Cardiac muscle cell (in vitro differentiated cells and primary cell): ENCODE measurements at places on chromosomes 2 and 18. TPM values are rescaled to one million over a fixed set of nuclear protein-coding genes. Genes with fewer than 3 reads are reported as not detected.

- H3K4me1 ChIP-seq = peaks cover 20% of the 10 kb centered on the region
- H3K4me3 ChIP-seq = no peak overlapping the region
- H3K27me3 ChIP-seq = no peaks in the 10 kb centered on the region
- H3K27ac ChIP-seq = peak overlapping the region; percentile 81
- DNase-seq = peak; percentile 71
Measured at GRCh38 chr2:119352357-119352756, 14.3 kb downstream of the C2orf76 start.

DNA sequence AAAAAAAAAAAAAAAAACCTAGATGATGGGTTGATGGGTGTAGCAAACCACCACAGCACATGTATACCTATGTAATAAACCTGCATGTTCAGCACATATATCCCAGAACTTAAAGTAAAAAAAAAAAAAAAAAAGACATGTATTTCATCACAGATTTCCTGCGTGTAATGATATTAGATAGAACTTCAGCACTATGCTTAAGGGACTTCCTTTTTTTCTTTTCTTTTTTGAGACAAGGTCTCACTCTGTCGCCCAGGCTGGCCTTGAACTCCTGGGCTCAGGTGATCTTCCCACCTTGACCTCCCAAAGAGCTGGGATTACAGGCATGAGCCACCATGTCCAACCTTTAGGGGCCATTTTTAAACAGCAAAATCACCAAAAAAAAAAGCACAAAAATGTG, 42.0 kb downstream of the NEURL3 start:
- no peaks in the 10 kb centered on the region for H3K36me3 ChIP-seq
- no peaks in the 10 kb centered on the region for H3K27me3 ChIP-seq
- H3K4me1 ChIP-seq = no peaks in the 10 kb centered on the region
- no peak overlapping the region for H3K27ac ChIP-seq

DNA sequence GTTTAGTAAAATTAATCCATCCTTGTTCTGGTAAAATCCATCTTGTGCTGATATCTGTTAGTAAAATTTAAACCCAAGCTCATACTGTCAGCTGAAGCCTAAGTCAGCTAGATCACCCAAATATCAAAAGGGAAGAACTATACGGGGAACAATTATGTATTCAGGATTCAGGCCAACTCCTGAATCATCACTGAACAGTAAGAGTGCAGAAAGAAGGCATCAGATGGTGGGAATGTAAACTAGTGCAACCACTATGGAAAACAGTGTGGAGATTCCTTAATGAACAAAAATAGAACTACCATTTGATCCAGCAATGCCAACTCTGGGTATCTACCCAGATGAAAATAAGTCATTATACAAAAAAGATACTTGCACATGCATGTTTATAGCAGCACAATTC, 81.8 kb downstream of the RAPGEF4 start:
- H3K27ac ChIP-seq = no peak overlapping the region
- H3K4me3 ChIP-seq = no peak overlapping the region
- DNase-seq = no peak
- H3K27me3 ChIP-seq = no peaks in the 10 kb centered on the region
- no peaks in the 10 kb centered on the region for H3K36me3 ChIP-seq

STPG4 gene
- not detected in 2 replicates for total RNA-seq

DNA sequence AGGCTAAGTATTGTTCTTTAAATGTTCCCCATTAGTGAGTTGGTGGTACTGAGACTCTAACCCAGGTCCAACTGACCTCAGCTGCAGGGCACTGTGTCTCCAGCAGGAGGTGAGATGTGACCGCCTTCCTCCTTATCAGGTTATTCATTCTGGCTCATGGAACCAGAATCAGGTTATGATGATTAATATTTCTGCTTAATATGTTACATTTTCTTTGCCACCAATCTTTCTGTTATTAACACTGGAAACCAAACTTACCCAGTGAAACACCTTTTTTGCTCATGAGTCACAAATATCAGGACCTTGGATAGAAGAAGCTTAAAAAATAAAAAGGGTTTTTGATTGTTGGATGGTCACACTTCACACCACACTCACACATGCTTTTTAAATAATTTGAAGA, 85.4 kb downstream of the DPP4 start:
- H3K36me3 ChIP-seq = no peaks in the 10 kb centered on the region
- no peaks in the 10 kb centered on the region for H3K4me1 ChIP-seq
- no peak overlapping the region for H3K27ac ChIP-seq

- no peaks in the 10 kb centered on the region for H3K36me3 ChIP-seq
- no peaks in the 10 kb centered on the region for H3K4me1 ChIP-seq
- no peaks in the 10 kb centered on the region for H3K27me3 ChIP-seq
- H3K27ac ChIP-seq = no peak overlapping the region
- no peak overlapping the region for H3K4me3 ChIP-seq
Measured at GRCh38 chr2:146801886-146802285, 1042.9 kb upstream of the ACVR2A start.

DNA sequence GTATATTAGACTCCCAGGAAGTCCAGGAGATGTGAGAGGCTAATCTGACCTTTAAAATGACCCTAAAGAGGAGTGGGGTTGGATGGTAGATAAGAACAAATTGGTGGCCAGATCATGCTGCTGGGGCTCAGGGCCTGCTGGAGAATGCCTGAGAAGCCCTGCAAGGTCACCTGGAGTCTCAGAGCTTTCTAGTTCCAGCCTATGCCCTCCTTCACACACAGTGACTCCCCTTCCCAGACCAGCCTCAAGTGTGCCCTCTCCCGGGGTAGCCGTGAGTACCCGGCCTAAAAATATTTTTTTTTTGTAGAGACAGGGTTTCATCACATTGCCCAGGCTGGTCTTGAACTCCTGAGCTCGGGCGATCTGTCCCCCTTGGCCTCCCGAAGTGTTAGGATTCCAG, 44.2 kb upstream of the FZD5 start:
- H3K36me3 ChIP-seq = no peaks in the 10 kb centered on the region
- no peak for DNase-seq
- no peak overlapping the region for H3K27ac ChIP-seq

CHRNG gene
- 0.04 TPM in 1 of 2 replicates, not detected in the other for total RNA-seq

LAMA1 gene
- total RNA-seq = 14.1 and 36.8 TPM in 2 replicates

DNA sequence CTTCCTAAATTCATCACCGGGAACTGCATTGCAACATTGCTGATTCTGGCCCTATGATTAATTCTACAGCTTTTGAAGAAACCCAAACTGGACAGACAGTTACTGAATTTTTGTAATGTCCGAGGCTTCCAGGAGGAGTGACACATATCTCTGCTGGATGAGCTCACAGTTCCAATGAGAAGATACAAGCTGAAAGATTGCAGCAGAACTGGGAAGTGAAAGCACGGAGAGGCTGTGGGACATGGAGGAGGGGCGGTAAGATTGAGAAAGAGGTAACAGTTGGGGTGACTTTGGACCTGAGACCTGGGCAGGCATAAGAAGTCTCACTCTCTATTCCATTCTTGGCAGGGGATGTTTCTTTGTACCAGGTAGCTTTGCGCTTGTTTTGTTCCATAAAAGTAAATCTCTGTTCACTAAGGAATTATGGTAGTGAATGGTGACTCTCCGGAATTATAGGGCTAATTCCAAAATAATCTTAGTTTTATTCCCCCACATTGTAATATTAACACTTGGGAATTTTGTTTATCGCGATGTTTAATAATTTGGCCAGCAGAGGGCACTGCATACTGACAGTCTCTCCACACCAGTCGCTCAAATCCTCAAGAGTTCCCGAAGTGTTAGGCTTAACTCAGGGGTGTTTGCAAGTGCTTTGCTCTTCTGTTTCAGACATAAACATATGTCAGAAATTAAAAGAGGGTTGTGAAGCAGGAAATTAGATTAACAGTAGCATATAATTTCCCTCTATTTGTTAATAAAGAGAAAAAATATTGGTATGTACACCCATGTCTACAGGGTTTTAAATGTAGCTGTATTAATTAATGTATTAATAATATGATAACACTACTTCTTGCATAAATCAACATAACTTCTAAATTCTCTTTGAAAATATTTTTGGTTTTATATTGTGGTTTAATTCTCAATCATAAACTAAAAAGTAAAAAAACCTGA, 201.4 kb downstream of the SOCS6 start:
- H3K27me3 ChIP-seq = no peaks in the 10 kb centered on the region
- DNase-seq = peak; percentile 75
- H3K36me3 ChIP-seq = no peaks in the 10 kb centered on the region
- no peaks in the 10 kb centered on the region for H3K4me1 ChIP-seq
- no peak overlapping the region for H3K4me3 ChIP-seq
- H3K27ac ChIP-seq = no peak overlapping the region

RHOB gene
- 82.7 and 92.1 TPM in 2 replicates for total RNA-seq

DNA sequence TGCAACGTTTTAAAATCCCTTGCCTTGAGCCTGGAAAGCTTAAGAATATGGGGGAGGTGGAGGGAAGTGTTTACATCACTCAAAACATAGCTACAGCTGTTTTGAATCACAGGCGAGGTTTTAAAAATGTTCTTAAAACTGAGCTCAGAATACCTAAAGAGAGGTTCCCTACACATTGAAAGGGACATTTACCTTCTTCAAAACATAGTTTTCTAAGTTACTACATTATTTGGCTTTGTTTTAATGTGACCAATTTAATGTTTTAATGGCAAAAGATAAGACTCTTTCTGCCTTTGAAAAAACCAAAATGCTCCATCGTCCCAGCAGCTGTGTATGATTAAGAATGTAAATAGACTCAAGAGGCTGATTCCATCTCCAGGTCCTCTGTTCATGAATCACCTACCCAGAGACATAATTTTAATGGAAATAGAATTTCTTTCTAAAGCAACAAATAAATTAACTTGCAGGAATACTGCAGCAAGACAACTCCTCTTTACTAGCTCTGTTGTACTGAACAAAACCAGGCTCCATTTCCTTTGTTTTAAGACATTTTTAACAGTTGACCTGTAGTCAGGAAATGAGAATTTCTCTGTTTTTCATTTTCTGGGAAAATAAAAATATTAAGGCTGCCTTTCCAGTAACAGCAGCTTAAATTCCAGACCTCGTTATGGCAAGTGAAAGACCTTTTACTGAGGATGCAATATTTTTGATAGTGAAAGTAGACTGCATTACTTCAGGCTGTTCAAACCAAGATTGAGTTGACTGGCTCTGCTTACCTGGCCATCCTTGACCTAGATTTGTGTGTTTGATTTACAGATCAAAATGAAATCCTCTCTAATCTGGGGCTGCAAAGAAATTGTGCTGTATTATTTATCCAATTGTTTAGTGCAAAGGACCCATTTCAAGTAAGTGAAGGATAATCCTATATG, 33.7 kb upstream of the WDR75 start:
- H3K4me3 ChIP-seq = no peak overlapping the region
- no peaks in the 10 kb centered on the region for H3K27me3 ChIP-seq
- no peak for DNase-seq
- H3K4me1 ChIP-seq = no peaks in the 10 kb centered on the region

- H3K36me3 ChIP-seq = no peaks in the 10 kb centered on the region
- no peaks in the 10 kb centered on the region for H3K27me3 ChIP-seq
- H3K4me1 ChIP-seq = peaks cover 22% of the 10 kb centered on the region
- DNase-seq = no peak
- H3K4me3 ChIP-seq = no peak overlapping the region
Measured at GRCh38 chr18:22872900-22873537, 60.1 kb upstream of the RBBP8 start.

DNA sequence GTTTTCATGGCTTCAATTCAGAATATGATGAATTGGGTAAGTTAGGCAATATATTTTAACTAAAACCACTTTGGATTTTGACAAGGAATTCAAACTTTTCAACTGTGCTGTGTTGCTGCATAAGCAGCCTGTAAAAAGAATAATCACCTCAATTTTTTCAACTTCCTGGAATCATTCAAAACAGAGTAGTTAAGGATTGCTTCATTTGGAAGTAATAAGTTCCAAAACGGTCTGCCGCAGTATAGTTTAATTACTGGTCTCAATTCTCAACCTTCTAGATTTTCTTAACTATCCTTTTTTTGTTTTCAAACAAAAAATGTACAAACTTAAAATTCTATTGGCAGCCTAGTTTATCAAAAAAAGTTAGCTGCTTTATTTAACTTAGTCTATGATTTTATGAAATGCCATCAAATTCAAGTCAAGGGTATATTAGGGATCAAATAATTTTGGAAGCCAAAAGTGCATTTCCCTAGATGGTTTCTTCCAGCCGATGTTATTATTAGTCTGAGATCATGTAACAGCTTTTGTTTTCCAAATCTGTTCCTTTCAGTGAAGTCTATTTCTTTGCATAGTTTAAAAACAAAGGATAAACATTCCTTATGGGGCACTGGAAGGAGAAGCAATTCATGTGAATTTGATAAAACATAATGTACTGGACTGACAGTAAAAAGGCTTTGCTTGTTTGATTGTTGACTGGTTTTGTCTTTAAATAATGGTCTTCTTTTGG, 76.1 kb upstream of the ETAA1 start:
- H3K36me3 ChIP-seq = no peaks in the 10 kb centered on the region
- H3K27me3 ChIP-seq = no peaks in the 10 kb centered on the region
- H3K27ac ChIP-seq = no peak overlapping the region
- peaks cover 26% of the 10 kb centered on the region for H3K4me1 ChIP-seq

- H3K4me1 ChIP-seq = peaks cover 13% of the 10 kb centered on the region
- no peak overlapping the region for H3K4me3 ChIP-seq
- no peak for DNase-seq
Measured at GRCh38 chr18:48392268-48392667, 16.9 kb downstream of the ZBTB7C start.

- DNase-seq = peak; percentile 80
- no peak overlapping the region for H3K4me3 ChIP-seq
Measured at GRCh38 chr2:36468463-36469105, 113.0 kb downstream of the CRIM1 start.

DNA sequence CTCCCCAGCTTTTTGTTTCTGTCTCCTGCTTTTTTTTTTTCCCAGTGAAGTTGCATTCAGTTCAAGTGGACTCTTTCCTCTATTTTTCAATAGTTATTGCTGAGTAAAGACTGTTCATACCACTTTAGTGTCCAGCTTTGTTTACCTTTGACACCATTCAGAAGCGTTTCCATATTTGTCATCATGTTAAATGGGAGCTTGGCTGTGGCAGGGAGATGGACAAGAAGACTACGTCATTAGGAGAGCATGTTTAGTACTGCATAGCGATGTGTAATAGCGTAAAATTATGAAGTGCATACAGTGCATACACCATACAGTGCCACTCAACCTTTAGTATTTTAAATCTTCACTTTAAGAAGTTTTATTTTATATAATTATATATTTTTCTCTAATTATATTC, 655.9 kb downstream of the DCC start:
- no peaks in the 10 kb centered on the region for H3K36me3 ChIP-seq
- no peaks in the 10 kb centered on the region for H3K27me3 ChIP-seq
- no peak overlapping the region for H3K4me3 ChIP-seq
- no peak overlapping the region for H3K27ac ChIP-seq
- no peaks in the 10 kb centered on the region for H3K4me1 ChIP-seq
- DNase-seq = no peak

- H3K27ac ChIP-seq = no peak overlapping the region
- no peak overlapping the region for H3K4me3 ChIP-seq
- no peaks in the 10 kb centered on the region for H3K4me1 ChIP-seq
- peak; percentile 77 for DNase-seq
Measured at GRCh38 chr18:69580107-69580506, 179.4 kb downstream of the DOK6 start.

POTEI gene
- total RNA-seq = 1.2 and 2.4 TPM in 2 replicates

- H3K4me1 ChIP-seq = no peaks in the 10 kb centered on the region
- DNase-seq = no peak
- no peaks in the 10 kb centered on the region for H3K27me3 ChIP-seq
- H3K4me3 ChIP-seq = no peak overlapping the region
Measured at GRCh38 chr2:70192516-70192915, 1.7 kb upstream of the C2orf42 start.

ITGB6 gene
- total RNA-seq = 0.12 and 0.28 TPM in 2 replicates

GRCh38 chr2:151952691-151953456, 124.7 kb upstream of the ARL5A start:
- no peak overlapping the region for H3K27ac ChIP-seq
- no peaks in the 10 kb centered on the region for H3K4me1 ChIP-seq
- H3K4me3 ChIP-seq = no peak overlapping the region
- no peaks in the 10 kb centered on the region for H3K27me3 ChIP-seq
- DNase-seq = no peak
- H3K36me3 ChIP-seq = no peaks in the 10 kb centered on the region
